ENCODE measurements at places on chromosomes 12 and 14.

GRCh38 chr12:15208871-15209656 lies 12.2 kb downstream of the RERG start:
- no peak for DNase-seq

DNA sequence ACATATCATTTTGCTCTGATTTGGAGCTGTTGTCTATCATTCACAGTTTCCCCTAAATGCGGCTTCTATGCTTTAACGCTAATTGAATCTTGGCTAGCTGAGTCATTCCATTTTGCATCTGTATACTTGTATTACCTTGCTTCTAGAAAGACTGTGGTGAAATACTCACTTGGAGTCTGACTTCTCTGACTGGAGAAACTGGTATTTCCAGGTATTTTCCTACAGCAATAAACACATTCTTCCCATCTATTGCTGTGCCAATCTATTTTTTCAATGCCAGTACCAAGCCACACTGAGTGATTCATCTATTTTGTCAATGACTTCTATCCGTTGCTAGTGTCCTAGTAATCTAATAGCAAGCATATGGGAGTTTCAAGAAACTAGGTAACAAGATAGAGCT lies 76.0 kb upstream of the ST8SIA1 start:
- DNase-seq: no peak

GRCh38 chr14:76753541-76754198 lies 7.6 kb upstream of the VASH1 start:
- peak; percentile 31 for DNase-seq

DNA sequence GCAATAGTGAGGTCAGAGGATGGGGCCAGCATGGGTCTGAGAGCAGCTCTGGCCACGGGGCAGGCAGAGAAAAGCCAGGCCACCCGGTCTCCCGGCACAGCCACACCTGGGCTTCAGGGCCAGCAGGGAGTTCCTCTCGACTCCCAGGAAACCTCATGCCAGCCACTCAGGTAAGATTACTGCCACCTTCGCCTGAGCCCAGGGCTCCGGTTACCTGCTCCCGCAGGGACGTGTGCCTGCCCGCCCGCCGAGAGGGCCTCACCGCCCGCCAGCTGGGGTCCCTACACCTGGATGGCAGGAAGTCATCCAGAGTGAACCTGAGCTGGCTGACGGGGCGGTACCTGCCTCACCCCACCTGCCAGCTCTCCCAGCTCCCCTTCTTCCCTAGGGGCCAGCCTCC lies 7.3 kb downstream of the JAG2 start:
- no peak for DNase-seq

- no peak for DNase-seq
Measured at GRCh38 chr12:92275443-92276154, 130.0 kb upstream of the BTG1 start.

GRCh38 chr12:126343321-126343720 lies 1278.1 kb downstream of the AACS start:
- DNase-seq: no peak

- DNase-seq: no peak
Measured at GRCh38 chr14:38868399-38869290, 234.4 kb downstream of the SEC23A start.

DNA sequence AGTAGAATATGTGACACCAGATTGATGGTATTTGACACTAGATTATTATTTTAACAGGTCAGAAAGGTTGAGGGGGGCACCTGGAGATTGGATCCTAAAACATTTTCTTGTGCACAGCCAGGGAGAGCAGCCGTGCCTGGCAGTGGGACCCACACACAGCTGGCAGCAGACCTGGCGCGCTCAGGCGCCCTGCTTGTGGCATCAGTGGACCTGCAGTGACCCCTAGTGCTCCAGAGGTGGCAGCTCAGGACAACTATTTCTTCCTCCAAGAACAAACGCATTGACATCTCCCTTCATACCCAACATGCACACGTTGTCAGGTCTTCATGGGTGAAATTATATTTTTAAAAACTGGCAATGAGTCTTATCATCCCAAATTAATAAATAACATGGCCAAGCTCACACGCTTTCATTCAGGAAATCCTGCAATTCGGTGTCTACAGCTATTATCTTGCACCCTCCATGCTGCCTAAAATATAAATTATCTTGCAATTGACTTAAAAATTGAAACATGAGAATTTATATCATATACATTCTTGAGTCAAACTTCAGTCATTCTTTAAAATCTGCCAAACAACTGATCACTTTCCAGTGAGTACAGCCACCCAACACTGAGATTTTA lies 7.7 kb upstream of the TMEM132D start:
- peak; percentile 94 for DNase-seq

DNA sequence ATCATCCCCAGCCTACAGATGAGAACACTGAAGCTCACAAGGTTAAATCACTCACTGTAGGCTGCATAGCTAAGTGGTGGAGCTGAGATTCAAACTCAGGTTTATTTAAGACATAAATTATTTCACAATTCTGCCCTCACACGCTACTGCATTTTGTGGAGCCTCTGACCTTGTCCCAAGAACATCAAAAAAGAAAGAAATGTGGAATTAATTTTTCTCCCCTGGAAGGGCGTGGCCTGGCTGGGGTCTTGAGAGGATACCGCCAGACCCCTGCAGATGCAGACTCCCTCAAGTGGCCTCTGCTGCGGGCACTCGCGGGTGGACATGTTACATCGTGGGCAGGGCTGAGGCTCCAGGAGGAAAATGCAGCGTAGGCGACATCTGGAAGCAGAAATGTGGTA lies 40.6 kb downstream of the LTBP2 start:
- DNase-seq: no peak
